ENCODE measurements at places on chromosomes 3 and 15. TPM values are rescaled to one million over a fixed set of nuclear protein-coding genes. Genes with fewer than 3 reads are reported as not detected.
A peak's percentile ranks its signal among the peaks of the same experiment; 100 is the strongest.

The OTOL1 gene
- not detected for total RNA-seq

The LRRC31 gene
- 0.23 TPM for total RNA-seq

The CPA3 gene
- total RNA-seq: not detected

The SHQ1 gene
- 26.9 TPM for total RNA-seq

The SRGAP3 gene
- total RNA-seq: 12.0 TPM

GRCh38 chr15:64982472-64982871 lies 7.2 kb downstream of the SPG21 start:
- DNase-seq: no peak

- DNase-seq: no peak
These were observed 3.1 kb upstream of the TRA2B start for GRCh38 chr3:185940951-185941350.

DNA sequence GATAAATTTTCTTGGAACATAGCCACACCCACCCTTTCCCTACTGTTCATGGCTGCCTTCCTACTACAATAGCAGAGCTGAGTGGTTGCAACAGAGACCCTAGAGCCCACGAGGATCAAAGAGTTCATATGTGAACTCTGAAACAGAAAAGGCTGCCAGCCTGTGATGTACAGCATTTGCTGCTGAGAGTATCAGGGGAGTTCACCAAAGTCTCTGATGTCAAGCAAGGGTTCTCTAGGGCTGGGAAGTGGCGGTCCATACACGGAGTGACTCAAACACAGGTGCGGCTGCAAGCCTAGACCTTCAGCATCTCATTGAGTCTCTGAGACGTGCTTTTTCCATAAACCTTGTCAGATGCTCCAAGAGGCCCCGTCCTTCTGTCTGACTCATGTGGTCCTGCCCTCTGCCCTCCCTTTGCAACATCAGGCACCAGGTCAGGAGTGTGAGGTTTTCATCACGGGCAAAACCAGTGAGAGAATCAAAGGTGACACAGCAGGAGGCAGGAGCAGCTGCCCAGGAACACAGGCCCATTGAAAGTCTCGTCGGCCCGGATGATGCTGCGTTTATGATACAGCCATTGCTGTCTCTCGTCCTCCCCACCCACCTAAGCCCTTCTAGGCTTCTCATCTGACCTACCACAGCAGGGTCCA lies 42.9 kb downstream of the PCSK6 start:
- no peak for DNase-seq

GRCh38 chr3:189677667-189678066 lies 46.5 kb downstream of the TP63 start:
- DNase-seq: no peak

- DNase-seq: no peak
These were observed 7.5 kb downstream of the ZNF592 start for GRCh38 chr15:84755736-84756527.

DNA sequence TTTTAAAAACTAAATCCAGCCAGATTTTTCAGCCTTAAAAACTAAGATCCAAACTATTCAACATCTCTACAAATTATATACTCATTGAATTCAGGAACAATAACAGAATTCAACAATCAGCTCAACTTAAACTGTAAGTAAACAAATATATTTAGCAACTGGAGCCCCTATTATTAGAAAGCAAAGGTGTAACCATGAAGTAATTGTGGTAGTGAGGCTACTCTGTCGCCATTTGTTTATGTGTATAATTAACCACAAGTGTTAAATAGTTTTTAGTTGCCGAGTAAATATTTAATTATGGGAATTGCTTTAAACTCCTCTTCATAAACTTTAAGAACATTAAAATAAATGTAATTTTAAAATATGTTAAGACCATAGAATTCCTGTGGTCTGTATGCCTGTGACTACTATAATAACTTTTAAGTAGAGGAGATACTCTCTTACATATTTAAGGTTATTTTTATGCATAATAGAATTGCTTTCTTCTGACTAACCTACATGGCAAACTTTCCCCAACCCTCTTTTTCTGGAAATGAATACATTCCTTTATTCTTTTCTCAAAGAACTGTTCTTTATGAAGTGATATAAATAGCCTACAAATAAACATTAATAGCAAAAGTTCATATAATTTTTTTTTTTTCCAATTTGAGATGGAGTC lies 51.2 kb downstream of the MFN1 start:
- DNase-seq: no peak

GRCh38 chr3:64207289-64208080 lies 17.8 kb downstream of the PRICKLE2 start:
- no peak for DNase-seq

- DNase-seq: no peak
These were observed 51.3 kb downstream of the SUCNR1 start for GRCh38 chr3:151924753-151925152.

DNA sequence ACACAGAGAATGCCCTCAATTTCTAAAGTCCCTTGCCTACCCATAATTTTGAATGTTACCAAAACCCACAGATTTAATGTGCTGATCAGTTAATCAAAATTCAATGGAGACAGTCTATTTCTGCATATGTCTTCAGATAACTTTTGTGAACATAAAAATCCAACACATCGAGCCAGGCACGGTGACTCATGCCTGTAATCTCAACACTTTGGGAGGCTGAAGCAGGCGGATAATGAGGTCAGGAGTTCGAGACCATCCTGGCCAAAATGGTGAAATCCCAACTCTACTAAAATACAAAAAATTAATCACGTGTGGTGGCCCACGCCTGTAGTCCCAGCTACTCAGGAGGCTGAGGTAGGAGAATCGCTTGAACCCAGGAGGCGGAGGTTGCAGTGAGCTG lies 49.3 kb downstream of the PEAK1 start:
- no peak for DNase-seq

GRCh38 chr3:169869484-169870220 lies at the start of gene LRRC31:
Gene LRRC31, minus strand, starts transcription at chr3:169869935. Its CDS starts 128 bp downstream, at chr3:169869807.
- no peak for DNase-seq

DNA sequence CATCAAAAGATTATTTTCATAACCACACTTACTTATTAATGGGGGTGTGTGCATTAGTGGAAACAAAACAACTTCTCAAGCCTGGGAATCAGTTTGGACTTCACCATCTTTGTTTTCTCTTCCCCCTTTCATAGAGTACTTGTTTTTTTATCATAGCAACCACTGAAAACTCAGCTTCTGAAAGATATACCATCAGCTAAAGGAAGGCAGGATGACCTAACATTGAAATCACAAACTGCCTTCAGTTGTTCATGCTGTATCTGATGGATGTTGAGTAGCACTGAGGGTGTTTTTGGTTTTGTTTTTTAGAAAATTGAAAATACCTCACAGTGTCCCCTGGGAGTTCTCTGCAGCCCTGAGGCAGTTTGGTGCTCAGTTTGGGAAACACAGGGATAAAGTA lies 46.5 kb downstream of the NEK10 start:
- no peak for DNase-seq

- no peak for DNase-seq
These were observed 85.0 kb downstream of the FAM81A start for GRCh38 chr15:59522988-59523461.

DNA sequence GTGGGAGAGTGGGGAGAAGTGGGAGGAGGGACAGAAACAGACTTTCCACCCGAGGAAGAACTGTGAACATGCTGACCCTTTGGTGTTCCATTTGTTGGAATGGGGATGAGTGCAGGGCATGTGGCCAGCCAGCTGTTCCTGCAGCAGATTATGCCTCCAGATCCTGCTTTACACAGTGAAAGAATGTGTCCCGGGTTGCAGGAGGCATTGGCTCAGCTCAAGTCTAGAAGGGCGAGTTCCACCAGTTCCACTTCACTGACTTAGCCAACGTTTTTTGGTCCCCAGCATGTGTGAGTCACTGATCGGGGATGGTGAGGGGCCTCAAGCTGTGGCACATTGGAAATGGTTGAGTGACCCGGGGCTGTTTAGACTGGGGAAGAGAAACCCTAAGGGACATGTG lies 307.0 kb upstream of the ROPN1 start:
- no peak for DNase-seq

- no peak for DNase-seq
These were observed 159.0 kb upstream of the CHRNA7 start for GRCh38 chr15:31871166-31871886.

DNA sequence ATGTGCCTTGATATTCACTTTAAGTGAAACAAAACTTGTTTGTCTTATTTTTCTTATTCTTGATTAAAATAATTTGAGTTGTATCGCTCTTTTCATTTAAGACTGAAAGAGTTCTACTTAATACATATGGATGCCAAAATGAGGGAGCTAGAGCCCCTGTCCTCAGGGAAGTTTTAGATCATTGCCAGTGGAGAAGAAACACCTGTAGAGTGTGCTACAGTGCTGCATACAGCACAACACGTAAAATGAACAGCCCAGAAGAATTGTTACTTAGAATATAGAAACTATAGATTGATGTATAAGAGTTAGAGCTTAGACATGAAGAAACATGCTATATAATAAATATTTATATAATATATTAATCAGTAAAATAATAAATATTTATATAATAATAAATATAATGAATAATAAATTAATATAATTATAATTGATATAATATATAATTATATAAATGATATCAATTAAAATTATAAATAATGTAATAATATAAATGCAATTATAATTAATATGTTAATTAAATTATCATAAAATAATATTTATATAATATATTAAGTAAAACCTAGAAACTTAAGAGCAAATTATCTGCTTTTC lies 1234.7 kb downstream of the ROBO2 start:
- DNase-seq: no peak

- peak; percentile 44 for DNase-seq
These were observed 19.6 kb downstream of the TIMP4 start for GRCh38 chr3:12139111-12139511.

GRCh38 chr3:152574461-152575079 lies 260.4 kb upstream of the P2RY1 start:
- DNase-seq: peak; percentile 49

- no peak for DNase-seq
These were observed 89.3 kb upstream of the TRIM42 start for GRCh38 chr3:140588558-140588957.

- no peak for DNase-seq
These were observed 267.8 kb upstream of the C2CD4B start for GRCh38 chr15:62432702-62433398.

DNA sequence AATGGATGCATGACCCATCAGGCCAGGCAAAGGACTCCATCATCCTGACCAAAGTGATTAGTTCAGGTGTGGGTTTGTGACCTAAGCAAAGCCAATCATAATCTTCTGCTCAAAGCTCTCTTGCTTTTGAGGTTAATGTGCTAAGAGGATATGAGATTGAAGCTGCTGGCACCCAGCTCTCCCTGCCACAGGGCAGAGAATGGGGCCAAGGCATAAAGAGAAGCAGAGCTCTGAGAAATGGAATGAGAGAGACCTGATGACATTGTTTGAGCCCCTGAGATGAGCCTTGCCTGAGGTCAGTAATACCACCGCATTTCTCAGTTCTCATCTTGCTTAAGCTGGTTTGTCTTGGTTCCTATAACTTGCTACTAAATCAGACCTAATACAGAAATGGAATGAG lies 6.4 kb upstream of the PARP6 start:
- no peak for DNase-seq

DNA sequence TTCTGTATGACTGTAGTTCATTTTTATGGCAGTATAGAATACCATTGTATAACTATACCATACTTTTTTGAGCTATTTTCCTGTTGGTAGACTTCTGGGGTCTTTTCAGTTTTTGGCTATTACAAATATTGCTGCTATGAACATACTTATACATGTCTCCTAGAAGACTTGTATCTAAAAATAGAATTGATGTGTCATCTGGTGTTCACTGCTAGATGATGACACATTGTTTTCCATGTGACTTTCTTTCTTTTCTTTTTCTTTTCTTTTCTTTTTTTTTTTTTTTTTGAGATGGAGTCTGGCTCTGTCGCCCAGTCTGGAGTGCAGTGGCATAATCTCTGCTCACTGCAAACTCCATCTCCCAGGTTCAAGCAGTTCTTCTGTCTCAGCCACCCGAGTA lies 69.8 kb downstream of the SH3GL3 start:
- no peak for DNase-seq

DNA sequence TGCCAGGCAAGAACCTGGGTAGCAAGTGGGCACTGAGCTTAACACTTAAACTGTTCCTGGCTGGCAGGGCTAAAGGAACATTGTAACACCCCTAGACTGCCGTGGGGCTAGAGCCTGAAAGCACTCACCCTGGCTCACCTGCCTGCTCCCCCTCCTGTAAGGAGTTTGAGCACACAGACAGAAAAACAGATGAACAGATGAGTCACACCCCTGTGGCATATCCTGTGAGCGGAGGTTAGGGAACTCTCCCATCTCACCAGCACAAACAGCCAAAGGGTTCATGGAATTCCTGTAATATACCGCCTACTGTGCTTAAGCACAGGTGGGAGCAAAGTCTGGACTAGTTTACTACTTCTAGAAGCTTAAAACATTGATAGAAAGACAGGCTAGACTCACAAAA lies 300.1 kb downstream of the ROBO1 start:
- no peak for DNase-seq

DNA sequence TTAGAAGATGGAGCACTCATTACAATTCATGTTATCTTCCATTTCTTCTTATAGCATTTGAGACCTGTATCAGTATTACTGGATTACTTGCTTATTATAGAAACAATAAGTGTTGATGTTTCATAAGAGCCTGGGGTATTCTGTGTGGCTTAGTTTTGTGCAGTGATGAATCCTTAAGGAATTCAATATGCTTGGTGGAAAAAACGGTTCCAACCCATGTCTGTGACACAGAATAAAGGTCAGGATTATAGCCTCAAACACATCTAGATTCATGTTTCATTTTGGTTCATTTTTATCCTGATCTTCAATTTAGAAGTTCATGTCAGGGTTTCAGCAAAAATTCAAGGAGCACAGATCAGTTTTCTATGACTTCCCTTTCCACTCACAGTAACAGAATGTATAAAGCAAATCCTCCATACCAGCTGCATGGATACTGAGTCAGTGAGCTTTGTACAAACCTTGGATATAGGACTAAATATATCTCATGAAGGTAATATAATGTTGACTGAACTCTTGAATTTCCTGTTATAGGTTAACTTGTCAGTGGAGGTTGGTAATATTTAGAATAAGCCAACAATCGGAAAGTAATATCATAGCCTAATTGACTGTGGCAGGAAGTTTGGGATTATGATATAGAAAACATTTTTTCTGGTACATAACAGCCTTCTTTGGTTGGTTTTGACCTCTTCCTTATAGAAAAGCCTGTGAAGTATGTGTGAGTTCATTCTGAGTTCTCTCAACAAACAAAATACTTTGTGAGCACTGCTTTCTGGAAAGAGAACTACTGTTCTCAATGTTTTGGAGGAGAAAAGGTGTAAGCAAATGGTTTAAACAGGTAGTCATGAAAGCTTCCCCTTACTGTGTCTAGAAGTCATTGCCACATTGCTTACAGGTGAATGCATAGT lies 218.2 kb upstream of the TPM1 start:
- no peak for DNase-seq

- DNase-seq: no peak
These were observed 60.3 kb upstream of the MBNL1 start for GRCh38 chr3:152208439-152208838.

GRCh38 chr3:176005564-176005963 lies 1146.4 kb downstream of the NAALADL2 start:
- DNase-seq: no peak

GRCh38 chr15:38253351-38253781 lies 730 bp downstream of the SPRED1 start:
- no peak for DNase-seq

- DNase-seq: no peak
These were observed 848.6 kb downstream of the ROBO1 start for GRCh38 chr3:78919021-78919755.

All from endothelial cell (in vitro differentiated cells).